ACHN (cell line): ENCODE measurements at places on chromosomes 6 and 20.
A peak's percentile ranks its signal among the peaks of the same experiment; 100 is the strongest.

- DNase-seq = no peak
Observed at GRCh38 chr20:4782378-4782772, 60.7 kb downstream of the PRND start.

- DNase-seq = no peak
Observed at GRCh38 chr6:12359036-12359435, 68.9 kb downstream of the EDN1 start.

GRCh38 chr6:25173951-25174474, 105.2 kb upstream of the CARMIL1 start:
- peak; percentile 55 for DNase-seq

GRCh38 chr20:19435316-19435715, 222.9 kb downstream of the SLC24A3 start:
- no peak for DNase-seq
